ENCODE measurements at places on chromosomes 13 and 19.

- no peak for DNase-seq
These were observed 3.4 kb downstream of the MBNL2 start for GRCh38 chr13:97225533-97225932.

DNA sequence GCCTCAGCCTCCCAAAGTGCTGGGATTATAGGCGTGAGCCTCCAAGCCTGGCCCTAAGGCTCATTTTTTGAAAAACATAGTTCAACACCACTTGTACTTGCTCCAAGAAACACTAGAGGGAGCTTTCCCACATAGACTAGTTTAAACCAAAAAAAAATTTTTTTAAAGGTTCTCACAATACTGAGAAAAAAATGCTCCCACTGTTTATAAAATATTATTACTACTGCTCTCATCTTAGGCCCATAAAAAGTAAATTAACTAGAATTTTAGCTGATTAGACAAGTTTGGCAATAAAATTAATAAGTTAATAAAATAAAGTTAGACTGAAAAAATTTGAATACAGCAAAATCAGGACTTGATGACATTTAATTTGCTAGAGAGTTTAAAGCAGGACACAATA is 109.5 kb downstream of the TBC1D4 start:
- DNase-seq: no peak

GRCh38 chr19:36256853-36257519 is 42.1 kb downstream of the ZNF146 start:
- DNase-seq: no peak

- DNase-seq: no peak
These were observed 1.7 kb downstream of the ANO8 start for GRCh38 chr19:17332677-17333581.

DNA sequence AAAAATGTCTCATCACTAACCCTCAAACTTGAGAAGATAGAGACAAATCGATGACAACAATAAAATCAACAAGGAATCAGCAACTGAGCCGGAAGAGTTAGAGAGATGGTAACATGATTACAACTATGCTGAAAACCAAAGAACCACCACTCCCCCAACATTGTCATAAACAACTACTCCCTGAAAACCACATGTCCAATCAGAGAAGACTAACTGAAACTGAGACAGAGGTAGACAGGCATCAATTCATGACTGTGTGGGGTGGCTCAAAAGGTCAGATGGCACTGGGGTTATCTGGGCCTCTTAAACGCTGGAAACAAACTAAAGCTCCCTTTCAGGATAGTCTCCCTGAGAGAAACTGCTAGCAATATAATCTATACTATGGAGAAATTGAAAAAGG is 488.8 kb downstream of the KCTD12 start:
- no peak for DNase-seq
